ENCODE measurements at places on chromosomes 11 and 22.

- no peak for DNase-seq
Measured at GRCh38 chr11:113240389-113240788, 74.0 kb upstream of the TTC12 start.

GRCh38 chr22:26708256-26709009 lies 51.0 kb downstream of the MIAT start:
- no peak for DNase-seq

GRCh38 chr11:119484741-119485605 lies 62.0 kb upstream of the THY1 start:
- DNase-seq = no peak

DNA sequence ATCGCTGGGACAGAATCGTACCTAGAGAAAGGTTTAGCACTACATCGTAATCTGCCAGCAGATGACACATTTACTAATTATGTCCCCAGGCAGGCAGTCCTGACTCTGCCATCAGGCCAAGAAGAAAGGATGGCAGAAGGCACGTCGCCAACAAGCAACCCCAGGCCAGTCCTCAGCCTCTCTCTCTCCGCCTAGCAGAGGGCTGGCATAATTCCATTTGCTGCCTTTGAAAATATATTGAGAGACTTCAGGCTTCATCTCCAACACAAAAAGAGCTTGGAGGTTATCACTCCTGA lies 1517.0 kb downstream of the TBC1D22A start:
- DNase-seq = no peak

DNA sequence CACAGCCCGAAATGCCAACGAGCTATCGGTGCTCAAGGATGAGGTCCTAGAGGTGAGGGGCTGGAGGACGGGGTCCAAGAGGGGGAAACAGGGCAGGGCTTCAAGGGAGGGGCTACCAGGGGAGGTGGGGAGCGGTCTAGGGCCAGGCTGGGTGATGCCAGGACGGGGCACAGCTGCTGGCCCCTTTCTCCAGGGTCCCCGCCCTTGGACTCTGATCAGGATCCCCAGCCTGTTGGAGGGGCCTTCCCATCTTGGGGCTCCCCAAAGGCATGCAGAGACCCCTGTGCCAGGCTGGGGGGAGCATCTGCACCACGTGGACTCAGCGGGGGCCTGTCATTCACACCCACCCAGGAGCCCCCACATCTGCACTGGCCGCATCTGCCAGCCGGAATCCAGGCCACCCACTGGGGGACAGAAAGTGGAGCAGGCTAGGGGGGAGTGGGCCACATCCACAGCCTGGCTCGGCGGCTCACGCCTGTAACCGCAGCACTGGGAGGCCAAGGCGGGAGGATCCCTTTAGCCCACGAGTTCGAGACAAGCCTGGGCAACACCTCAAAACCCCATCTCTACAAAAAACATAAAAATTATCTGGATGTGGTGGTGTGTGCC lies 18.9 kb downstream of the EPS8L2 start:
- no peak for DNase-seq
